ENCODE measurements at places on chromosomes 2 and 18.

DNA sequence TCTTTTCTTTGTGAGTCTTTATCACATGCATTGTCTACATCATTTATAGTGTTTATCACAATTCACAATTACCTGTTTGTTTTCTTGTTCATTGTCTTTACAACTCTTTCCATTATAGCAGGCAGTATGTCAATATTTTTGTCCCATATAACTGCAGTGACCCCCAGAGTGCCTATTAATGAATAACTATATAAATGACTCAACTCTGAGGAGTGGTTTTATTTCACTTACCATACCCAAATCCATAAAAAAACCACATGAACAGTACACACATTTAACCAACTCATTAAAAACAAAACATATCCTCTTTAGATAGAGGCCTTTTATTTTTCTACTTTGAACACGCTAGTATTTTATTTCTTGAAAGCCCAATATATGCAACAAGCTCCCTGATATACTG is 1419.1 kb upstream of the NXPH2 start:
- no peak for DNase-seq

DNA sequence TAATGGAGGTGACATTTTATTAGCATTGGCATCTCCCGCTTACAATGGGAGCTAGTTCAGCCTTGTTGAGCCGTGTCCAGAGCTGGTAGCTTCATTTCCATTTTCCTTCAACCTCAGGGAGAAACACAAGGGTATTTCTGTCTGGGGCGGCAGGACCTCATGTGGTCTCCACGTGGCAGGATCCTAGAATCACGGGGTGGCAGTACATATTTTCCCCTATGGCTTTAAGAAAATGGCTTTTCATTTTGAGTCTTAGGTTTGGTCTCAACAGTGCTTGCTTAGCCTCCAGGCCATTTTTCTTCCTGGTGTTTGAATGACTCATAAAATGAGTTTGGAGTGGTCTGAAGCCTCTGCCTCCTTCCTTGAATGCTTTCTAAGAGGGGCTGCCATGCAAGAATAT is 20.3 kb downstream of the CABLES1 start:
- DNase-seq = no peak

DNA sequence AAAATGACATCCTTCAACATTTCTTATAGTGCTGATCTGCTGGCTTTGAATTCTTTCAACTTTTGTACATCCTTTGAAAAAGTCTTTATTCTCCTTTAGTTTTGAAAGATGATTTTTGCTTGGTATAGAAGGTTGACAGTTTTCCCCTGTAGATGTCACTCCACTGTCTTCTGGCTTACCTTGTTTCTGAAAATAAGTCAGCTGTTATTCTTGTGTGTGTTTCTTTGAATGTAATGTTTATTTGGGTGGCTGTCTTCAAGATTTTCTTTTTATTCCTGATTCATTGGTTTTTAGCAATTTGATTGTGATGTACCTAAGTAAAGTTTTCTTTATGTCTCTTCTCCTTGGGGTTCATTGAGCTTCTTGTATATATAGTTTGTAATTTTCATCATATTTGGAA is 47.6 kb downstream of the ACTR3 start:
- DNase-seq = no peak

GRCh38 chr18:48979944-48980890 is 29.5 kb upstream of the SMAD7 start:
- no peak for DNase-seq

Data from aorta (tissue), 5 donors.